ENCODE measurements at places on chromosomes 6 and 20.
A peak's percentile ranks its signal among the peaks of the same experiment; 100 is the strongest.

GRCh38 chr20:46994341-46994740 lies 99.7 kb downstream of the EYA2 start:
- DNase-seq: no peak

- DNase-seq: no peak
Measured at GRCh38 chr20:25032065-25032477, 25.9 kb downstream of the ACSS1 start.

DNA sequence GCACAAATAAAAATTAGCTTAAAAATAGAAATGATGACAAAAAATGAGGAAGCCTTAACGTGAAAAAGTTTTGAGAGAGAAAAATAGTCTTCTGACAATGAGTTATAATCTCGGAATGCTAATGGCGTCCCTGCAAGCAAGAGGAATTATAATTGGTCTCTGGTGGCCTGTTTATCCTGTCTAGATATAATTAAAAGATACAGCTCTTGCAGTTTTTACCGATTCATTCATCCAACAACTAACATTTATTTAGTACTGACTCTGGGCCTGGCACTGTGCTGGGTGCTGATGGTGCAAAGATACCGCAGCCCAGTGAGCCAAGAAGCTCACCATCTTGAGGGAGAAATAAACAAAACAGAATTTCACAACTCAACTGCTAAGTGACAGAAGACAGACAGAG lies 31.6 kb upstream of the ANKRD60 start:
- no peak for DNase-seq

GRCh38 chr6:42979523-42980177 lies 669 bp upstream of the PEX6 start:
- no peak for DNase-seq

DNA sequence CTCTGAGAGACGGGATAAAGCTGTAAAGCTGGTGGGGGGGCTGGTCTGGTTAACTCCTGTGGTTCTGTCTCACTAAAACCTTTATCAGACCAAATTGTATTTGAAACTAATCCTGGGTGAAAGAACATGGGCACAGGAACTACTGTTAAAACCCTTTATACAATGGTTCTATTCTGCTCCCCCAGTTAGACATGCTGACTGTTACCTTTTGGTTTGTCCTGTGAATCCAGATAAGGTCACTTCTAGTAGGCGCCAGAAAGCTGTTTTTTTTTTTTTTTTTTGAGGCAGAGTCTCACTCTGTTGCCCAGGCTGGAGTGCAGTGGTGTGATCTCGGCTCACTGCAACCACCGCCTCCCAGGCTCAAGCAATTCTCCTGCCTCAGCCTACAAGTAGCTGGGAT lies 29.7 kb downstream of the GSTA4 start:
- DNase-seq: no peak

DNA sequence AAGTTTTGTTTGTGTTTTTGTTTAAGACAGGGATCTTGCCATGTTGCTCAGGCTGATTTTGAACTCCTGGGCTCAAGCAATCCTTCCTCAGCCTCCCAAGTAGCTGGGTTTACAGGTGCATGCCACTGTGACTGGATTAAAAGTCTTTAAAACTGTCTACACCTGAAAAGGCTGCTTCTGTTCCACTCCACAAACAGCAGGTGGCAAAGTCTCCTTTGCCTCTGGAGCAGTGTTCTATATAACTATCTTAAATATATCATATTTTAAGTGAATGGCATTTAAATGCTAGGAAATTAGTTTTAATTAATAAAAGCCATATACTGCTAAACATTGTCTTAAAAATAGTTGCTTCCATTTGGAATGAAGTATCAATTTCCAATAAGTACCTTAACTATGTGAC lies 89.2 kb upstream of the BCLAF1 start:
- no peak for DNase-seq

GRCh38 chr20:17892189-17892938 lies 76.2 kb downstream of the SNX5 start:
- no peak for DNase-seq

DNA sequence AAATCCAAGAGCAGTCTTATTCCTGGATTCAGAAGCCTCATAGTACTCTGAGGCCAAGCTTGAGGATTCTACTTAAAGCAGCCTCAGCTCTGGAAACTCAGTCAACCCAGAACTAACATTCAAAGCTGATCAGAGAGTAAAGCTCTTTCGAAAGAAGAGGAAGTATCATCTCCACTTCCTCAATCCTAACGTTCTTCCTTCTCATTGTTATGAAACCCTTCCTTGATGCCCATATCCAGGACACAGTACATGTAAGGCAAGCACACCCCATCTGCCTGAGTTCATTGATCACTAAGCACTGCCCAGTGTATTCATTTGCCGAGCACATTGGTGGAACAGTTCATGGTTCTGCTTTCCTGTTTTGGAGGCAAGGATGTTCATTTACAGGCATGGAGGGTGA lies at the start of gene IPCEF1:
Gene IPCEF1 (minus strand): TSS at position 114 of the 400 bp plus-strand sequence. CDS start 90,856 bp downstream, outside the sequence.
- DNase-seq: no peak

DNA sequence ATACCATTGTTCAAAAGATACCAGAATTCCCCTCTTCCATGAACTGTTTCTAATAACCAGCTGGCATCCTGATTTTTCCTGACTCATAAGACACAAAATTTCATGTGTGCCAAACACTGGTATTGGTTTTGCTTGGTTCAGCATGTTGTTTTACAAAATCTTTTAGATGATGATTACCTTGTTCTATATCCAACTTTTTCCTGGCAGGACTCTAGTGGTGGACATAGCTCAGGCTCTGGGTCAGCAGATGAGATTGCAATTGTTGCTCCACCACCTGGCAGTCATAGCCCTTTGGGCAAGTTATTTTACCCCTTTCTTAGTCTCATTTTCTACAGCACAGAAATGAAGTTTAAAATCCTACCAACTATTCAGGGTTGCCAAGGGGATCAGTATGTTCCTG lies 6.2 kb downstream of the TRIM38 start:
- DNase-seq: no peak

DNA sequence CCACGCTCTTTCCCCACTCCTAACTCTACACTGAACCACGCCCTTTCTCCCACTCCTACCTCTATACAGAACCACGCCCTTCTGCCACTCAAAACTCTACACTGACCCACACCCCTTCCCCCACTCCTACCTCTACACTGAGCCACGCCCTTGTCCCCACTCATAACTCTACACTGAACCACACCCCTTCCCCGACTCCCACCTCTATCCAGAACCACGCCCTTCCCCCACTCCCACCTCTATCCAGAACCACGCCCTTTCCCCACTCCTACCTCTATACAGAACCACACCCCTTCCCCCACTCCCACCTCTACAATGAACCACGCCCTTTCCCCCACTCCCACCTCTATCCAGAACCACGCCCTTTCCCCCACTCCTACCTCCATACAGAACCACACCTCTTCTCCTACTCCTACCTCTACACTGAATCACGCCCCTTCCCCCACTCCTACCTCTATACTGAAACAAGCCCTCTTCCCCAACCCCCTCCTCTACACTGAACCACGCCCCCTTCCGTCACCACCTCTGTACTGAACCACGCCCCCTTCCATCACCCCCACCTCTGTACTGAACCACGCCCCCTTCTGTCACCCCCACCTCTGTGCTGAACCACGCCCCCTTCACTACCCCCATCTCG lies 10.1 kb downstream of the PXMP4 start:
- no peak for DNase-seq

DNA sequence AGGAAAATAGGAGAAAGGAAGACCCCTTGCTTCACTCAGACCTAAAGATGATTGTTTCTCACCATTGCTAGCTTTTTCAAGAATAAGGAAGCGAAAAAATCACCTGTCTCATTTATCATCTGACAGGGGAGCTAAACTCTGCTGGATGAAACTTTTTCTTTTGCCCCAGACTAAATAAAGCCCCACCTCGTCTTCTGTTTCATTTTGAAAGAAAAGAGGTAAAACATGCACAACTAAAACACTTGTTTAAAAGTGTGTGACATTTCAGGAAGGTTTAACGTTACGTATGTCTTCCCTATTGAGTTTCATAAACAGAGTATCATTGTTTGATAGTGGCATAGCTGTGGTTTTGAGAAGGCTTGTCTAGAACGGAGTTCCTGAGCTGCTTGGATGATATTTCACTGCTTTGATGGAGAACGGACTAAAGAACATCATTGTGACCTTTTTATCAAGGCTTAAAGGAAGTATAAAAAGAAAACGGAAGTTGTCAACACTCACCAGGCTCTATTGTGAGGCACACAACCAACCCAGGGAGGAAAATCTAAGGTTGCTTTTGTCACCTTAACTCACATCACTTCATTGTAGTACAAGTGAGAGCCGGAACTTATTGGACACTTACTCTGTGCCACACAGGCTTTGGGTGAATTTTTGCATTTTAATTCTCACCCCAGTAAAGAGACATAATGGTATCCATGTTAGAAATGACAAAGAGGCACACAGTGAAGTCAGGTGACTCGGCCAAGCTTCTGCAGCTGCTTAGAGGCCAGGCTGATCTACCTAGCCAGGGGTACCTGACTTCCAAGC lies 29.5 kb downstream of the TSHZ2 start:
- peak; percentile 18 for DNase-seq

DNA sequence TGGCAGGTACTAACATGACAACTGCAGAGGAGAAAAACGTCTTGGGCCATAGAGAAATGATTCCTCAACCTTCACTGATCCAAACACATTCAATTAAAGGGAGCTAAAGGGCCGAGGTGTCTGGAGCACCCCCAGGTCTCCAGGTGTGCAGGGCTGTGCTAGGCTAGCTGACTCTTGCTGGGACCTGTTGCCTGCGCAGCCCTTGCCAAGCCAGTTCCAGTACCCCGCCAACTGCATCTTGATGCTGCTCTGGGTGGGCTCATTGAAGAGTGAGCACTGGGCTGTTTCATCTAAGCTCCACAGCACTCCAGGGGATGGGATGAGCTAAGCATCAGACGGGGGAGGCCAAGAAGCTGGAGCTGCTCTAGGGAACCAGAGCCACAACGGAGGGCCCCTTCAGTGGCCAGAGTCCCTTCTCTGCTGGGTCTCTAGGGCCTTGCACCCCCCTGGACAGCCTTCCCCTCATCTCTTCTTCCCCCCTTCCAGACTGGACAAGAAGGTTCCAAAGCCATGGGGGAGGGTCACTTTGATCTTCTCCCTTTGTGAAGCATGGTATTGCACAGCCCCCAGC lies 15.9 kb downstream of the LEMD2 start:
- no peak for DNase-seq

DNA sequence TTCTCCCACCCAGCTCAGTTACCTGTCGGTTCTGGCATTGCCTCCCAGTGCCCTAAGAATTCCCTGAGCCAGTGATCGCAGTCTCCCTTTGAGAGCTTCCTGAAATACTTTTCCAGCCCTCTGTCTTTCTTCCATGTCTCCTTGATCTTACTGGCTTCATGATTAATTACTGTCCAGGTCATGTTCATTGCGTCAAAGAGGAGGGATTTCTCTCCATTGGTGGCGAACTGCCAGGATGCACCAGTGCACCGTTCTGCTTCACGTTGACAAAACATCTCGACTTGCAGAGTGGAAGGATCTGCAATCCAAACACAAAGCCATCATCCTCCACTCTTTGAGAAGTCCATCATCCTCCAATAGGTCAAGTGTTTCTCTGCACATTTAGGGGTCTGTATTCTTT lies 8.6 kb downstream of the RAET1E start:
- no peak for DNase-seq
